ENCODE measurements at places on chromosomes 3 and 15.

- no peak for DNase-seq
Observed at GRCh38 chr3:103127098-103127630, 692.3 kb downstream of the ZPLD1 start.

DNA sequence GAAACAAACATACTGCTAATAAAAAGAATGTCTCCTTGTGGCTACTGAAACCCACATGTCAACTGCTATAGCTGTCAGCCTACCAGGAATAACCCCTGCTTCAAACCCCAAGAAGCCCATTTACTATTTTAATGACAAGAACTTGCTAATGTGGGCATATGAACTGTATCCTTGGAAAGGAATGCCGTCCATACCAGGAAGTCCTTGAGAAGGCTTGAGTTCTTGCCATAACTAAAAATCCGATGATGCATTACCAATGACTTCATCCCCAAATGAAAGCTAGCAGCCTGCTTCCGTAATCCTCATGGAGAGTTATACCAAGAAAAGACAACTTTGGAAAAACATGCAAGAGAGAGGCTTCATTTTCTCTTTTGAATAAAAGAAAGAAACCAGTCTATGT, 34.8 kb downstream of the MINDY4B start:
- no peak for DNase-seq

GRCh38 chr3:53862241-53862640, 15.9 kb downstream of the IL17RB start:
- no peak for DNase-seq

- DNase-seq, result no peak
Observed at GRCh38 chr15:25054329-25054728, 99.5 kb downstream of the SNRPN start.

- DNase-seq, result no peak
Observed at GRCh38 chr15:61275901-61276300, 46.8 kb upstream of the RORA start.

- DNase-seq, result no peak
Observed at GRCh38 chr15:90423801-90424319, 35.8 kb downstream of the IQGAP1 start.

DNA sequence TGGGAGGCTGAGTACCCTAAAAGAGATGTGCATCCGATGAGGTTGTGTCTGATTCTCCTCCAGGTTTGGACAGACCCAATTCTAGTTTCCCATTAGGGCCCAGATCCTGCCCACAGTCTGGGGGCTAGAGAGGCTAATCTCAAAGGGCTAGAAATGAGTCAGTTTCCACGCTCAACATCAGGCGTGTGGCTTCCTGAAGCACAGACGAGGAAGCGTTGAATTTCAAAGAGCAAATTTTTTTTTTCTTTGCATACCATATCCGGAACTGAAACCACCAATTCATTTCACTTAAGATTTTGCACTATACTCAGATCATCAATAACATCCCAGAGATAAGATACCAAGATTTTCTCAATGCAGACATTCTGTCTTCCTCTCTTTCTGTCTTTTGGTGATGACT, 173.8 kb upstream of the BCL6 start:
- peak; percentile 20 for DNase-seq

- DNase-seq, result no peak
Observed at GRCh38 chr3:129429080-129429451, 630 bp upstream of the EFCAB12 start.

DNA sequence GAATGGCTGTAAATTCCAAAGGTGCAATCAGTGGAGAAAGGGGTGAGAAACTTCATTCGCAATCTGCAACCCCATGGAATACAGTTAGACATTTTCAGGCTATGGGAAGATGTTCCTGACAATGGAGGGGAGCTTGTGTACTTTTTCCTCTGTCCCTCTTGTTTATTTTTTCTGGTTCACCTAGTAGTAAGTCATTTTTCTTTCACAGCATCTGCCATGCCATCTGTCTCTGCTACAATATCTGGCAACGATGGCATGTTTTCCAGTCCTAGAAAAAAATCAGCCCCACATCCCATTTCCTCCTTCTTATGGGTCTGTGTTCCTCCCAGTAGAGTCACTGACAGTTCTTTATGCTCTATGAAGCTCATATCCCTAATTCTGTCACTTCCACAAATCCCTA, 76.0 kb downstream of the SSR3 start:
- no peak for DNase-seq

DNA sequence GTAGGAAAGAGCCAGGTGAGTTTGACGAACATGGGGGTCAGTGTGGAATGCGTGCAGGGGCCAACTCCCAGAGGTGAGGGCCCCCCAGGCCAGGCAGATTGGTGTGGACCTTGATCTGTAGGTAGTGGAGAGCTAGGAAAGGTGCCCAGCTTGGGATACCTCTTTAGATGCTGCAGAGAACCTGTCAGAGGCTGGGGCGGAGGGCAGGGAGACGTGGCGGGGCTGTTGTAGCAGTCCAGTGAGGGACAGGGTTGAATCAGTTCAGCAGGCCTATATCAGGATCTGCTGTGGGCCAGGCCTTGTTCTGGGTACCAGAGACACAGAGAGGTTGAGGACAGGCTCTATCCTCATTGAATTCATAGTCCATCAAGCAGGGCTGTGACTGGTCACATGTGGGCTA, 8.6 kb downstream of the SNX33 start:
- no peak for DNase-seq

GRCh38 chr15:68370768-68371151, 61.2 kb downstream of the ITGA11 start:
- no peak for DNase-seq

DNA sequence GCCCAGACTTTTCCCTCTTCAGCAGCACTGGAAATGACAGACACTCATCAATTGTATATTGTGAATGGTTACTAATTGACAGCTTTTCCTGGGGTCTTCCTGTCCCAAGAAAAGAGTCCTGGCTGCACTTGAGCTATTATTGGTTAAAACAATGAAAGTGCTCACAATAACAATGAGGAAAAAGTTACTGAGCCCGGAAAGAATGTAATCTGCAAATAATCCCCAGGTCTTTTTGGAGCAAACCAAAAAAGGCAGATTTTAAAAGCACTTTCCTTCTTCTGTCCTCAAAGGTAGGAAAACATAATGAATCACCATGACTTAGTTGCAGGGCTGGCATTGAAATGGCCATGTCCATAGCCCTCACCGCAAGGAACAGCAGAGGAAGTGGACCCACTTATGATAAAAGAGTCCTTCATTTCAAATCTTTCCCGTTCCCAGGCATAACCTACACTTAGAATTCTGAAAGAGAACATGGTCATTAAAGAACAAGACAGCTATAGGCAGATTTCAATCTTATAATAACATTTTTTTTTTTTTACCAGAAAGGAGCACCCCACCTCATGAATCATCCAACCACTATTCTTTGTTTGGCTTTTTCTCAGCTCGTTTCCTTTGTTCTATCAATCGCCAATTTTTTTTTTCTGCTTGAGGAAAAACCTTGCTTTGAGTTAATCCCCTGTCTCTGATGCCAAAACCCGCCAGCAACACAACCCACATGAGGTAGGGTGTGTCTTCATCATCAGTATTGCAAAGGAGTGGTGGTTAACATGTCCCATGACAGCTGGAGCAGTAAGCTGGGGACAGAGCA, 35.5 kb upstream of the ATP1B3 start:
- DNase-seq, result no peak

DNA sequence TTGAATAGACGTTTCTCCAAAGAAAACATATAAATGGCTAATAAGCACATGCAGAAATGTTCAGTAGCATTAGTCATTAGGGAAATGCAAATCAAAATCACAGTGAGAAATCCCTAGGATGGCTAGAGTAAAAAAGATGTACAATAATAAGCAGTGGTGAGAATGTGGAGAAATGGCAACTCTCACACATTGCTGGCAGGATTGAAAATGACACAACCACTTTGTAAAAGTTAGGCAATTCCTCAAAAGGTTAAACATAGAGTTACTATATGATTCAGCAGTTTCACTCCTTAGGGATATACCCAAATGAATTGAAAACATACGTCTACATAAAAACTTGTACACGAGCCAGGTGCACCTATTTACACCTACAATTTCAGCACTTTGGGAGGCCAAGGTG, 108.7 kb downstream of the ITPR1 start:
- no peak for DNase-seq

- no peak for DNase-seq
Observed at GRCh38 chr3:67937498-67938118, 283.2 kb upstream of the SUCLG2 start.

GRCh38 chr15:73388256-73388781, 19.6 kb upstream of the HCN4 start:
- no peak for DNase-seq

DNA sequence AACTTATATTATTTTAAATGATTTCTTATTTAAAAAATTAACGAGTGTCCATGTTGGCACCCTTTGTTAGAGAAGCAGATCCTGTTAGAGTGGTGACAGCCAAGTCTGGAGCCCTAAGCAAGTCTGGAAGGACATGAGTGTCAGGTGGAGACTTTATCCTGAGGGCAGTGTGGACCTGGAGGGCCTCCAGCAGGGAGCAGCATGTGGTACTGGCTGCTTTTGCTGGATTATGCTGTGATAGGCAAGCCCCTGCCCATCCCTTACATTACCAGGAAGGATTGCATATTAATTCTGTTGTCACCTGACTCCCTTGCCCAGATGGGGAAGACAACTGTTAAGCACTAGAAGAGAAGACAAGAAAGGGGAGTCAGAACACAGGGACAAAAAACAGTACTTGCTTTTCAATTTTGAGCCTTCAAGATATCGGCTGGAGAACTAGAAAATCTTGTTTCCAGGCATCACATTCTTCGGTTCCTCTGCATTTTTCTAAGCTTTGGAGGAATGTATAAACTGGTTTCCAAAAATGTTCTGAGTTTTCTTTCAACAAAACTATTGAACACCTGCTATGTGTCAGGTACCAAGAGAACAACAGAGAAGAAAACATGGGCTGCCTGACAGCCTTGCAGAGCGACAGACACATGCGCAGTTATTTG, 22.7 kb downstream of the ZNF860 start:
- DNase-seq, result no peak

- DNase-seq, result no peak
Observed at GRCh38 chr3:46664971-46665762, 28.3 kb downstream of the ALS2CL start.

GRCh38 chr3:29890801-29891200, 609.9 kb downstream of the RBMS3 start:
- DNase-seq, result no peak

DNA sequence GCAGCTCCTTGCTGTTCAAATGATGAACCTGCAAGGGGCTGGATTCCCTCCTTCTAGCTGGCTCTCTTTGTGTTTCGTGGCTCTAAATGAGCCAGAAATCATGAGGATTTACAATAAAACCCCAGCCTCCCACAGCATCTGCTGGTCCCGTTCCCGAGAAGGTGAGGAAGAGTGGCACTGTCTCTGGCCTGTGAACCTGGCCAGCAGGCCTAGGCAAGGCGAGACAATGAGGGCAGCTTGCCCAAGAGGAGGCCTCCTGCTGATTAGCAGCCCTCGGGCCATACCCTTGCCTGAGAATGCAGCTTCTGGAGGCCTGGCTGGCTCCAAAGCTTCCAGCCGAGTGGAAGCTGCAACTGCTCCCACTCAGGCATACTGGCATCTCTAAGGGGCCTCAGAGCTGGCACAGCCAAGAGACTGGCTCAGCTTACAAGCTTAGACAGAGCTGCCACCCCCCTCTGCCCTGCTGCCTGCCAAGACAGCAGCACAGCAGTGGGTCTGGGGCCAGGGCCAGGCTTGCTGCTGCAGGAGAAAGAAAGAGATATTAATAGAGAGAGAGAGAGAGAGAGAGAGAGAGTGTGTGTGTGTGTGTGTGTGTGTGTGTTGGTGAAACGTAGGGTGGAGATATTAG, 76.5 kb downstream of the HMG20A start:
- peak; percentile 22 for DNase-seq

DNA sequence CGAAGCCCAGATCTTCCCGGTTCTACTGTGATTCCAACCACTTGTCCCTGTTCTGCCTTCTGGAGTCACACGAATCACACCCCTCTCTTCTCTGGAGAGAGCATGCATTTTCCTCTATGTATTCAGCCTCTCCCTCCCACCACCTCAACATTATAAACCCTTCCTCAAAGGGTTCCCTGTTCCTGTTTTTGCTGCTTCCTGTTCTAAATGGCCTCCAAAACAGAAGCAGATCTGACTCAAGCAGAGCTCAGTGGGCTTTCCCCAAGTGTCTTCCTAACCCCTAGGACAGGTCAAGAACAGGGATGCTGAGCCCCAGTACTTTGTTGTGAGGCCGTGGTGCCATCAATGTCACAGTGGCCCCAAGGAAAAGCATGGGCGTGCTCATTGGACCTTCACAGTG, 75.7 kb upstream of the ARNT2 start:
- DNase-seq, result no peak

GRCh38 chr15:85064710-85065109, 83.1 kb downstream of the PDE8A start:
- no peak for DNase-seq

DNA sequence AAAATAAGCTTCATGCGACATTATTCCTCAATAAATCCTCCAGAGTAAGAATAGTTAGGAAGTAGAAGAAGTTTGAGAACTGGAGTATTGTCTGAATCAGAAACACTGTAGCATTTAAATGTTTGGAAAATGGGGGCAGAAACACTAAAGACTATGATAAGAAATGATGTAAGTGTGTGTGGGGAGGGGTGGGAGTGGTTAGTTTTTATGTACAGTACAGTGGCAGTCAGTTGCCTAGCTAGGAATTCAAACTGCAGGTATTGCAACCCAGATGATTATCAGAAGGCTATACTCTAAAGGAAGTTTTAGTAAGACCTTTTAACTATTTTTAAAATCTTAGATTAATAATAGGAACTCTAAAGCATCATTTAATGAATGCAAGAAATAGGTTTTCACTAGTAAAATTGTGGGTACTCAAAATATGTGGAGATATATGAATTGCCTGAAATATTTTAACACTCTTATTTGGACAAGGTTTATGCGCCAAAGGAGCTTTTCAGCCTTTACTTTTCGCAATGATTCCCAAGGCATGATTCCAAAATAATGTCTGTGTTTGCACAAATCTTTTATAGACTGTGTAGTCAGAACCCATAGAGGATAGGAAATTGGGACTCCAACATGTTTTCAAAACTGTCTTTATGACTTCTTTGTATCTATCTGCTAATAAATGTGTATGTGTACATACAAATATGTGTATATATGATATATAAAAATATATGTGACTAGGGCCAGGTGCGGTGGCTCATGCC, 8.0 kb upstream of the CCDC50 start:
- DNase-seq, result no peak

- DNase-seq, result no peak
Observed at GRCh38 chr3:15940641-15941040, 142.9 kb upstream of the ANKRD28 start.

DNA sequence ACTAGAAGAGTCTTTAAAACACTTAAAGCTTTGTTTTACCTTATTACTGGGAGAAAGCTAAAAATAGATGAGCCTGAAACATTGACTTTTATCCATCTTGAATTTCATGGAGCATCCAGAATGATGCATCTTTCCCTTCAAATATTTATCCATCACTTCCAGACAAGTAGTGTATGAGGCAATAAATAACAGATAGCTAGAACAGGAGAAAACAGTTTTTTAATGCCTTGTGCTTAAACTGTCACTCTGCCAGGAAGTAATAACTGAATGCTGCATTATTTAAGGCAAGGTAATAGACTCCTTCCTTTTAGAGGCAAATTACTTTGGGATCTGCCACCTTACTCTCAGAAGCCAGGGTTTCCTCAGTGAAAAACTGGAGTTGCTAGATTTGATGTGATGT, 225.8 kb upstream of the NAALADL2 start:
- DNase-seq, result no peak
